ENCODE measurements at places on chromosomes 5 and 9. TPM values are rescaled to one million over a fixed set of nuclear protein-coding genes. Genes with fewer than 3 reads are reported as not detected.

Gene PTCH1
- total RNA-seq, result 36.9 TPM

Gene WDR38
- total RNA-seq, result not detected

Gene NIM1K
- total RNA-seq, result not detected

Gene CDKN2B-AS1
- not detected for total RNA-seq

Gene PCSK5
- total RNA-seq, result 30.8 TPM

Gene TPPP
- 1.4 TPM for total RNA-seq

GRCh38 chr5:152378730-152379129, 26.3 kb downstream of the NMUR2 start:
- no peak for DNase-seq

- no peak for DNase-seq
Observed at GRCh38 chr9:131640438-131641137, 95.3 kb downstream of the PRRT1B start.

DNA sequence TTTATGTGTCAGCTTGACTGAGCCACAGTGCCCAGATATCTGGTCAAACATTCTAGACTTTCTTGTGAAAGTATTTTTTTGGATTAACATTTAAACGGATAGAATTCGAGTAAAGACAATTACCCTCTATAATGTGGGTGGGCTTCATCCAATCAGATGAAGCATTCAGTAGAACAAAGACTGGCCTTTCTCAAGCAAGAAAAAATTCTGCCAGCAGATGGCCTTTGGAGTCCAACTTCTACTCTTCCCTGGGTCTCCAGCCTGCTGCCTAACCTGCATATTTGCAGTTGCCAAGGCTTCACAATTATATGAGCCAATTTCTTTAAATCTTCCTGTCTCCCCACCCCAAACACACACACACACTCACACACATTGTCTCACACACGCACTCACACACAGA, 86.4 kb downstream of the MED10 start:
- DNase-seq, result peak; percentile 74

DNA sequence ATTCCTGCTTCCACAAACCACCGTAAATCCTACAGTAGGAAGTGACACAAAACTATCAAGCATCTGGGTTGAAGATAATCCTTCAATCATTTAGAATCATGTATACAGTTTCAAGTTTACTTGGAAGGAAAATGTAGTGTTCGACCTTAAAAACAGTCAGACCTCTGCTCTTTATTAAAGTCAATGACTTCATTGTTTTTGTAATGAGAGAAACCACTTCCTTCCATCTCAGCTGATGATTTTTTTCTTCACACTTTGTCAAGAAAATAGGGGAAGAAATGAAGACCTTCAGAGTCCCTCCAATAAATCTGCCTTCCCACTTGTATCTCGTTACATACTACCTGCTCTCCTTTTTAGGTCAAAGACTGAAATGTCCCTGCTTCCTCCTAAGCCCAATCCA, 30.1 kb downstream of the TUSC1 start:
- DNase-seq, result no peak

DNA sequence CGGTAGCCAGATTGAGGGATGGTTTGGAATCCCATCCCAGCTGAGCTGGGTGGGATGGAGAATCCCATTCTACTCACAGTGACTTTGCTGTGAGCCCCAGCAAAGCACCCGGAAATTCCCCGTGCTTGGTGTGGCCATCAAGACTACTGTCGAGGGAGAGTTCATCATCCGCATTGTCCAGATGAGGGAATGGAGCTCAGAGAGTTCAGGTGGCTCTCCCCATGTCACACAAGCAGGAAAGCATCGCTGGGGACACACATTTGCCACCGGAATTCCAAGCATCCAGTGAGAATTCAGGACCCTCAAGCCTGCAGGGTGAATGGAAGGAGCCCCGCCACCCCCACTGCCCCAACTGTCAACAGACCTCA, 54.4 kb downstream of the HRH2 start:
- DNase-seq, result no peak

DNA sequence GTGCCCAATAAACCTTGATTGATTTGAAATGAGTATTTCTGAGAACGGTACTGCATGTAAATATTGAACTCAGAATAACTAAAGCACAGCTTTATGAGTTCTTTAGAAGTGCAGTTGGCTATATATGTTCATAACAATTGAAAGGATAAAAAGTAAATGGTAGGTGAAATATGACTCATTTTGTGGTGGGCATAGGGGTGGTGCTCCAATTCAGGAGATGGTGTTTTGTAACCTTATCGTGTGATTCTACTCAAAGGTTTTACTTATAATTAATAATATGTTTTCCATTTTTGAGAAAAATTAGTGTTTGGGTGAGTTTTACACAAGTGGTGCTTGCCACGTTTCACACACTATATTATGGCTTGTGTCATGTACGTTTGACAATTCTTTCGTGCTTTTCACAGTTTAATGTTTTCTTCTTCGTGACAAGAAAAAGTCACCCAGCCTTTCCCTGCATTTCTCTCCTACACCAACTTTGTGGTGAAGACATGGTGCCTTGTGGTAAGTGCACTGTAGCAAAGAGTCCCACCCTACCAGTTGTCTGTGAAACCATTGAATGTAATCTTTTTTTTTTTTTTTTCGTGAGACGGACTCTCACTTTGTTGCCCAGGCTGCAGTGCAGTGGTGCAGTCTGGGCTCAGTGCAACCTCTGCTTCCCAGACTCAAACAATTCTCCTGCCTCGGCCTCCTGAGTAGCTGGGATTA, 492.5 kb upstream of the SGCD start:
- DNase-seq, result no peak

DNA sequence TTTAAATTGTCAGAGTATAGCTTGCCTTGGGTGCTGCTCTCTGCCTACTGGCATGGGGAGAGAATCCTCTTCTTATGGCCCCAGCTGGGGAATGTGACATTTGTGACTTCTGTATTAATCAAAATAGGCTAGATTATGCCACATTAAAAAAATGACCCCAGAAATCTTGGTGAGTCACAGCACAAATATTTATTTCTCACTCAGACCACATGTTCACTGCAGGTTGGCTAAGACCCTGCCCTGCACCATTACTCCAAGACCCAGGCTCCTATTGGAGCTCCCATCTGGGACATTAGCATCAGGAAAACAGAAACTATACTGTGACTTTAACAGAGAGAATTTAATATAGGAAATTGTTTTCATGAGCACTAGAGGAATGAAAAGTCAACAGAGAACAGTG, 16.6 kb upstream of the WHRN start:
- DNase-seq, result no peak

DNA sequence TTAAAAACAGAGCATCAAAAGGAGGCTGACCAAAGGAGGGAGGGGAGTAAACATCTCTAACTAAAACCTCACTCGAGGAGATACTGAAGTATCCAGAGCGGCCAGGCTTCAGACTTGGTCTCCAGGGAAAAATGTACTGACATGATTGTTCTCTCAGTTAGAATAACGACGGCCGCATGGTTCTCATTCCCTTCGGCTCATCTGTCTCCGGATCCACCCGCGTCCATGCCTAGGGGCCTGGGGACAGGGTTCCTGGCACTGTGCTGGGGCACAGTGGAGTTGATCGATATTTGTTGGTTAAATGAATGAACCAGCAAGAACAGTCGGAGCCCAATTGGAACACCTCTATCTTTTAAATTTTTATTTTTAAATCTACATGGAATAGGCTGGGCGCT, 167.1 kb upstream of the PHYKPL start:
- DNase-seq, result no peak

GRCh38 chr5:26719803-26720202, 318.6 kb downstream of the CDH9 start:
- no peak for DNase-seq

- DNase-seq, result peak; percentile 54
Observed at GRCh38 chr5:7686794-7687193, 164.1 kb downstream of the CFAP90 start.

Data from GM23338 (cell line).